Eye (tissue), 1 donor: ENCODE measurements at places on chromosomes 16 and 17.

- no peak for DNase-seq
Observed at GRCh38 chr17:78151514-78152008, 5.4 kb downstream of the C17orf99 start.

GRCh38 chr17:59108400-59109102, 1.9 kb upstream of the TRIM37 start:
- DNase-seq = peak; percentile 8

GRCh38 chr16:69917311-69917710, 33.8 kb upstream of the CLEC18A start:
- DNase-seq = peak; percentile 16

GRCh38 chr17:74119049-74119580, 84.4 kb upstream of the RPL38 start:
- no peak for DNase-seq

DNA sequence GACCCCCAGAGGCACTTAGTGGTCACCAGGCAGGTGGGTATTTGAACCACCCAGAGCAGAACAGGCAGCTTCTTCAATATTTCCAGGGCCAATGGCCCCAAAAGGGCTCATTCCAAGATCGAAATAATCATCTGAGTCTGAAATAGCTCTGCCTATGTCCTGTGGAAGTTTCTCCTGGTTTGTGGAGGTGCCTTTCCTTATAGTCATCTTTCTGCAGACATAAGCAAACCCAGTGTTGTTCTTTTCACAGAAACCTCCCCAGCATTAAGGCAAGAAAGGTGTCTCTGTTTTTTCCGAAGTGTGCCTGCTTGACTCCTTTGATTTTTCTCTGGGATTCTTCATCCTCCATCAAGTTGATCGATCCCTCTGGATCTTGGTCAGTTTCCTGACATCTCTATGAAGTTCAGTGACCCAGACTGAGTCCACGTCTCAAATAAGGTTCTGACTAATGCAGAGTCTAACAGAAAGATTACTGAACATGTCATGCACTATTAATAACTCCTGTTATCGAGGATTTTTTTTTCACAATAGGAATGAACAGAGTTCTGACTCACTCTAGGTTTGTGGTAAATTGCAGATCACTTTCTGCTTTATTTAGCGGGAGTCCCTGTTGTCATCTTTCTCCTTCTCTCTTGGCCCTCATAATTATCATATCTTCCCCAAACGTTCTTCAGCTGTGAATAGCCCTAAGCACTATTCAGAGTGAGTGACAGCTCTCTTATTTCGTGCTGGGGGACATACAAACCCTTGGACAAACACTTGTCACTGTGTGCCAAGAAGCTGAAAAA, 1.5 kb downstream of the LRRC3C start:
- no peak for DNase-seq

GRCh38 chr17:79098282-79098867, 23.8 kb downstream of the ENGASE start:
- no peak for DNase-seq

DNA sequence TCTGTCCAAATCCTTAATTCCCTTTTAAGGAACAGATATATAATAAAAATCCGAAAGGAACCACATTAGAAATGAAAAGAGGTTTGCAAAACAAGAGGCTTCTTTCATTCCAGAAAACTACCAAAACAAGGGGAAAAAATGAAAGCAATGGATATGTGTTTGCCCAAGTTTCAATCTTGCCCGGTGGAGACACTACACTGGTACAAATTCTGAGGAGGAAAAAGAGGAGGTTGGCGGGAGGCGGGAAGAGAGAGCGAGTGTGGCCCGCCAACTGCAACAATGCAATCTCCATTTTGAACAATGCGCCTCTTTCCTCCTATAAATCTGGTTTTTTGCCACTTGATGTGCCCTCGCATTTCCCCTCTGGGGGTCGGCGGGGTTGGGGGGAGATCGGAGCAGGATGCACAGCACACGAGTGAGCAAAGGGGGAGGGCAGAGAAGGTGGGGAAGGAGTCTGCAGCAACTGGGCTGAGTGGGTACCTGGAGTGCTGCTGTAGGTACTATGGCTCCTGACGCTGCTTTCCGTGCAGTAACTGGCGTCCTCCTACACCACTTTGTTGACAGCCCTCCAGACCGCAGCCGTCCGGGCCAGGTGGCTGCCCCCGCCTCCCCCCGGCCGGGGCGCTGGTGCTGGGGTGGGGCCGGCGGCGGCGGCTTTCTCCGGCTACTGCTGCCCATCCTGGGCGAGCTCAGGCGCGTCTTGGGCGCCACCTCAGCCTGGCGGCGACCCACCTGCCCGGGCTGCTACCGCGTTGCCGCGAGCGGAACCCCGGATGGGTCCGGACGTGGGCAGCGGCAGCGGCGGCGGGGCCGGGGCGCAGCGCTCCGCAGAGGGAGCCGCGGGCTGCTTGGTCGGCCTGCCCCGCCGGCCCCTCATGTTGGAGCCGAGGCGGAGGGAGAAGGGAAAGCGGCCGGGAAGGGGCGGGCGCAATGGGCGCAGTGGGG, 93.8 kb upstream of the PLEKHM1 start:
- DNase-seq = peak; percentile 94

- no peak for DNase-seq
Observed at GRCh38 chr17:66240630-66241029, 11.4 kb upstream of the APOH start.

GRCh38 chr17:17823433-17824118, 13.2 kb downstream of the SREBF1 start:
- DNase-seq = peak; percentile 95

DNA sequence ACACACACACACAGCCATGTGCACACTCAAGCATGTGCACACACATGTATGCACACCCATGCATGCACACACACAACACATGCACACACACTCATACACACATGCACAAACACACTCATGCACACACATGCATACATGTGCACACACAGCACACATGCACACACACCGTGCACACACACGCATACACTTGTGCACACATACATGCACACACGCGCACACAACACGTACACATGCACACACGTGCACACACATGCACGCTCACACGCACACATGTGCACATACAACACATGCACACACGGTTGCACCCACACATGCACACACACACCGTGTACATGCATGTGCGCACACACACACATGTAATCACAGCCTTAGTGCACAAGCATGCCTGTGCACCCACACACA, 230.4 kb upstream of the GSE1 start:
- DNase-seq = no peak

- DNase-seq = peak; percentile 46
Observed at GRCh38 chr16:48276102-48276501, 28.8 kb upstream of the ABCC11 start.
